A549 treated with Mapracorat at 1 μM for 4 hours (cell line): ENCODE measurements at places on chromosomes 5 and 9. TPM values are rescaled to one million over a fixed set of nuclear protein-coding genes. Genes with fewer than 3 reads are reported as not detected.

CATSPER3 gene
- 0.22 to 0.41 TPM (median 0.37 TPM) in 5 replicates for total RNA-seq

GPRIN1 gene
- total RNA-seq = 7.4 to 9.6 TPM (median 9.1 TPM) in 5 replicates

MOB3B gene
- total RNA-seq = 8.8 to 11.2 TPM (median 9.5 TPM) in 5 replicates

FAM174A gene
- 10.5 to 15.2 TPM (median 13.6 TPM) in 5 replicates for total RNA-seq

OR1Q1 gene
- not detected in 5 replicates for total RNA-seq

KCNIP1 gene
- total RNA-seq = not detected in 5 replicates

SPINK5 gene
- not detected in 5 replicates for total RNA-seq

DROSHA gene
- total RNA-seq = 39.5 to 43.8 TPM (median 43.2 TPM) in 5 replicates

AK8 gene
- 1.1 to 1.7 TPM (median 1.5 TPM) in 5 replicates for total RNA-seq

CLIC3 gene
- total RNA-seq = 2.4 to 5.5 TPM (median 4.9 TPM) in 5 replicates

BTNL3 gene
- not detected in 5 replicates for total RNA-seq

PCDH1 gene
- 2.2 to 3.8 TPM (median 3.0 TPM) in 5 replicates for total RNA-seq

ANKDD1B gene
- total RNA-seq = 0.13 TPM in 1 of 5 replicates, not detected in the others

NTRK2 gene
- total RNA-seq = 0.02 to 0.04 TPM in 2 of 5 replicates, not detected in the others

FAM200C gene
- total RNA-seq = 1.3 to 2.2 TPM (median 1.6 TPM) in 5 replicates

SPATA31C2 gene
- not detected in 5 replicates for total RNA-seq

HSPB3 gene
- total RNA-seq = not detected in 5 replicates
